Eye (tissue), 1 donor: ENCODE measurements at places on chromosomes 7 and 10.
A peak's percentile ranks its signal among the peaks of the same experiment; 100 is the strongest.

GRCh38 chr10:77512219-77512578 lies 125.4 kb downstream of the KCNMA1 start:
- no peak for DNase-seq

DNA sequence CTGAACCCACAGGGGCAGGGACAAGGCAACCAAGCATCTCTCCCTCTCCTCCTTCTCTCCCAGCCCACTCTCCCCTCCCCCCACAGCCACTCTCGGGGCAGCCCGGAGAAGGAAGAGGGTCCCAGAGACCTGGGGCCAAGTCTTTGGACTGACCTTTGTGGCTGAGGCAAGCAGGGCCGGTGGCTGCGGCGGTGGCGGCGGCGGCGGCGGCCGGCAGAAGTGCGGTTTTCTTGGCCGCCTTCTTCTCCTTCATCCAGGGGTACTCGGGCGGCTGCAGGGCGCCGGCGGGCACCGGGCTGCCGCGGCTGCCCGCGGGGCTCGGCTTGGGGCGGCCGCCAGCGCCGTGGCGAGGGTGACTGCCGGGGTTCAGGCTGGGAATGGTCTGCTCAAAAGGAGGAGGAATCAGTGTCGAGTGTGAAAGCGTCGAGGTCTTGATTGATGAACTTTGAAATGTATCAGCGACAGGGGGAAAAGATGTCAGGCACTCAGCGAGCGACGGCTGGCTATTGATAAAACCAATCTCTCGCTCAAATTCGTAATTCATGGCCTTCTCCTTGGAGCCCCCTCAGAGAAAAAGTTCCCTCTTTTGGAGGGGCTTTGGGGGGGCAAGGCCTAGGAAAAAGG lies 414 bp downstream of the HOXA2 start:
- no peak for DNase-seq

GRCh38 chr7:84216472-84216871 lies 21.9 kb upstream of the SEMA3A start:
- no peak for DNase-seq

DNA sequence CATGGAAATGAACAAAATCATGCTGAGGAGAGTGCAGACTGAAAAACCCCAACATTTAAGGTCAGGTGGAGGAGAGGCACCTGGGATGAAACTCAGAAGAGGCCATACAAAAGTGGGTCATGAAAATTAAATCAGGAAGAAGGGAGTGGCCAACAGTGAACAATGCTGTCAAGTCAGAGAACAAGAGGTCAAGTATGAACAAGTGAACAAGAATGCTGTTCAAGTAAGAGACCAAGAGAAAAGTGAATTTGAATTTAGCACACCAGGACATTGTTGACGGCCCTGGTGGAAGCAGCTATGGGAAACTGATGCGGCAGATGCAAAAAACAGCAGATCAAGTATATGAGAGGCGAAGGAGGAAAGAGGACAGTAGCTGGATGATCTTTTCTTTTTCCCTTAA lies 7.9 kb downstream of the CEP41 start:
- DNase-seq: no peak

DNA sequence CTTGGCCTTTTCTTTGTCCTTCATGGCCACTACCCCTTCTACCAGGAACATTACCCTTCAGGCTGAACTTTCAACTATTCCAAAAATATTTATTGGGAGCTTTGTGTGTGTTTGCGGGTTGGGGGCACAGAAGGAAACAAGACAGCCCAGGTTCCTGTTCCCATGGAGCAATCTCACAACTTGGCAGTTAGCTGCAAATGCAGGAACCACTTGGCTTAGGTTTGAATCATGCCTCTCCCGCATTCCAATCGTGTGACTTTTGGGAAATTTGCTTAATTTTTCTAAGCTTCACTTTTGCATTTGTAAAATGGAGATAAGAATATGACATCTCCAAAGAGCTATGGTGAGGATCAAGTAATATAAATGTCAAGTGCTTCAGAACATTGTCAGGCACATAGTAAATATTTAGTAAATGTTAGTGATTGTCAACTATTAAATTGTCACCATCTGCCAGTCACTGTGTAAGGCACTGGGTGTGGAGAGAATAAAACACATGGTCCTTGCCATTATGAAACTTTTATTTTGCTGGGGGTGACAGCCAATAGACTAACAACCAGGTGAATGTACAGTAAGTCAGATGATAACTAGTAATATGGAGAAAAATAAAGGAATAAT lies 277.1 kb downstream of the SNX13 start:
- no peak for DNase-seq

GRCh38 chr7:43658718-43659548 lies 70.4 kb downstream of the COA1 start:
- no peak for DNase-seq

DNA sequence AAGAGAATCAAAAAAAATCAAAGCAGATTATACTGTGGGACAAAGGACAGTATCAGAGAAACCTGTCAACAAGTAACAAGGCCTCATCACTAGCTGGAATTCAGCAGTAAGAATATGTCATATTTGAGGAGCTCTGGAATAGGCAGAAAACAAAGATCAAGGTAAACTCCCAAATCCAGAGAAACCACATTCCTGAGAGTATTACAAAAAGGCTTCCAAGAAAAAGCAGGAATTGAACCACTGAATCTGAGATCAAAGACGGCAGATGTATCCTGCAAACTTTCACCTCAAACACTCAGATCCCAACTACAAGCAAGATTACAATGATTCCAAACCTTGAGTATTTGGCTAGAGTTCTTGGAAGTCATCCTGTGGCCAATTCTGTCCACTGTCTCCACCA lies 16.3 kb downstream of the TPK1 start:
- no peak for DNase-seq

- no peak for DNase-seq
Observed at GRCh38 chr7:138478499-138478908, 18.4 kb downstream of the TRIM24 start.

GRCh38 chr10:103854686-103855391 lies 537 bp downstream of the SH3PXD2A start:
- DNase-seq: peak; percentile 79

DNA sequence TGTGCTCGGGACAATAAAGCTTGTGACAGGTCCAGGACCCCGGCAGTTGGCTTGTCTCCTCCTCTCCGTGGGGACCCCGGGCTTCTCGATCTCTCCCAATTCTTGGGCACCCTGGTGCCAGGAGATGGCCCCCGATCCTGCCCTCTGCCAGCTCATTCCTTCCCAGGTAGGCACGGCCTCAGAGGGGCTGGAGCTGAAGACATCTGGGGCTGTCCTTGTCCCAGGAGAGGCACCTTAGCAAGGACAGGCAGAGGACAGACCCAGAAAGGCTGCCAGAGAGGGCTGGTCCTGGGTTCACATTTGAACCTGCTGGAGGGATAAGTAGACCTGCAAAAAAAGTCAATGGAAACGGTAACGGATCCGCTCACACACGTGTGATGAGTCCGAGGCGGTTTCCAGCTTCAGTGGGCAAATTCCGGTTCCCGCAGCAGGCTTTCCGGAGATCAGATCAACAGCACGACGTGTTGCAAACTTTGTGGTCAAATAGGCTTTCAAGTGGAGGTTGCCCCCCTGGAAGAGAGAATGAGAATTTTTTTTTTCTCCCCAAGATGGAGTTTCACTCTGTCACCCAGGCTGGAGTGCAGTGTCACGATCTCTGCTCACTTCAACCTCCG lies 47.7 kb upstream of the GTF2IRD1 start:
- DNase-seq: no peak

GRCh38 chr7:155959894-155960293 lies 147.6 kb upstream of the SHH start:
- DNase-seq: no peak

DNA sequence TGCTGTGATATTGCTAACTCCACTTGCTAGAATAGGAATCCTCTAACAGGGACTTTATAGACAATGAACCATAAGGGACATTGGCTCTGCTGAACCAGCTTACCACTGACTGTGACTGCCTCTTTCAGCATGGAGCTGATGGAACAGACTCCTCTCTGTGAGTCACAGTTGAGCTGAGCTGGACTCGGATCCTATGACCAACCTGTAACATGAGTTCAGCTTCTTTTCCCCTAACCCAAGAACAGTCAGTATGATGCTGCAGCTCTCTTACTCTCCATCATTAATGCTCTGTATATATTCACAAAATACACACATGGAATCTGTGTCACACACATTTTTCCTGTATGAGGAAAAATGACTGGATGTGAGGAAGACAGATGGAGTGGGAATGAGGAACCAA lies 177.9 kb upstream of the BET1 start:
- no peak for DNase-seq

DNA sequence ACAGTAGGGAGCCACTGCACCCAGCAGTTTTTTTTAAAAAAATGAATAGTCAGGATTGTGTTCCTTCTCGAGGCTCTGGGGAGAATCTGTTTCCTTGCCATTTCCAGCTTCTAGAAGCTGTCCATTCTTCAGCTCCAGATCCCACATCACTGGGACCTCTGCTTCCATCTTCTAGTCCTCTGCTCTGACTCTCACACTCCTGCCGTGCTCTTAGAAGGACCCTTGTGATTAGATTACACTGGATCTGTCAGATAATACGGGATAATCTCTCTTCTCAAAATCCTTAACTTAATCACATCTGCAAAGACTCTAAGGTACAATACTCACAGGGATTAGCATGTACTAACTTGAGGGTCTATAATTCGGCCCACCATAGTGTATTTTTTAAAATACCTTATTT lies 158.9 kb upstream of the SP4 start:
- DNase-seq: no peak

- no peak for DNase-seq
Observed at GRCh38 chr10:29946953-29947700, 112.3 kb downstream of the JCAD start.

DNA sequence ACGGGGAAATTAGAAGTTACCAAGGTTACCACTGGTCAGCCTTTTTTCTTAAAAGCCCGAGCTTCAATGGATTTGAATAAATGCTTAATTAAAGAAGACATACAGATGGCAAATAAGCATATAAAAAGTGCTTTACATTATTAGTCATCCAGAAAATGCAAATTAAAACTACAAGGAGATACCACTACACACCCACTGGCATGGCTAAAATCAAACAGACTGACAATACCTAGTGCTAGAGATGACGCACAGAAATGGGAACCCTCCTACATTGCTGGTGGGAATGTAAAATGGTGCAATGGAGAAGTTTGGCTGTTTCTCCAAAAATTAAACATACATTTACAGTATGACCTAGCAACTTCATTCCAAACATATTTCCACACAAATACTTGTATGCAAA lies 38.3 kb upstream of the CREB5 start:
- no peak for DNase-seq

DNA sequence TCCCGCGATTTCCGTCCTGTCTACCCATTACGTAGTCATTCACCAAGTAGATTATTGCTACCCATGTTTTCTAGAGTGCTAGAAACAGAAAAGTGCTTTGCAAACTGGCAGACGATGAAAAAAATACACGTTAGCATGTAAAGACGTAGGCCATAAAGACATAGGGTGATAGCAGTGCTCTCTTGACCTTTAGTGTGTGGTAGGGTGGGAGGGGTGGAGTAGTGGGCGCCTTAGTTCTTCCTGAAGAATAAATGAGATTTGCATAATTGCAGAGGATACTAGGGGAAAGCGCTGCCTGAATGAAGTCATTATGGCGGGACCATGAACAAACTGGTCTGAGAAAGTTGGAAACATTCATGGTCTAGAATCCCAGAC lies 948 bp downstream of the ZNF485 start:
- no peak for DNase-seq

GRCh38 chr7:43758029-43758821 lies at the start of gene BLVRA:
TSS of gene BLVRA (plus strand) at chr7:43758680. CDS start at chr7:43771159, 12,479 bp downstream.
- peak; percentile 82 for DNase-seq

DNA sequence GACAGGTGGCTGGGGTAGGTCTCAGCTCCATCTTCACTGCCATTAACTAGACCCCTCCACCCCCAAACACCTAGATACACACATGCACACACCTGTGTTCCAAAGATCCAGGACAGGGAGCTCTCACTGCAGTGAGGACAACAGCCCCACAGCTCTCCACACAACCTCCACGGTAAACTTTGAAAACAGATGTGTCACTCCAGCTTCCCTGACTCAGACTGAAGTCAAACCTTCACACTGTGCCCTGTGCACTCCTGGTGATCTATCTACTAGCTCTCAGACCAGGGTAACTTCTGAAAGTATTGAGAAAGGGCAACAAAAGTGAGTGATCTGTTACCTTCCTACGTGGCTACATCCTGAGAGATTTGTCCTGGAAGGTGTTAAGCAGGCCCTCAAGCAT lies 519.8 kb downstream of the XPNPEP1 start:
- DNase-seq: no peak

GRCh38 chr7:43170571-43170970 lies 58.1 kb downstream of the HECW1 start:
- DNase-seq: no peak

- DNase-seq: peak; percentile 56
Observed at GRCh38 chr10:33781606-33782395, 447.3 kb upstream of the NRP1 start.
